Osteoblast (primary cell): ENCODE measurements at places on chromosomes 6 and 20.

DNA sequence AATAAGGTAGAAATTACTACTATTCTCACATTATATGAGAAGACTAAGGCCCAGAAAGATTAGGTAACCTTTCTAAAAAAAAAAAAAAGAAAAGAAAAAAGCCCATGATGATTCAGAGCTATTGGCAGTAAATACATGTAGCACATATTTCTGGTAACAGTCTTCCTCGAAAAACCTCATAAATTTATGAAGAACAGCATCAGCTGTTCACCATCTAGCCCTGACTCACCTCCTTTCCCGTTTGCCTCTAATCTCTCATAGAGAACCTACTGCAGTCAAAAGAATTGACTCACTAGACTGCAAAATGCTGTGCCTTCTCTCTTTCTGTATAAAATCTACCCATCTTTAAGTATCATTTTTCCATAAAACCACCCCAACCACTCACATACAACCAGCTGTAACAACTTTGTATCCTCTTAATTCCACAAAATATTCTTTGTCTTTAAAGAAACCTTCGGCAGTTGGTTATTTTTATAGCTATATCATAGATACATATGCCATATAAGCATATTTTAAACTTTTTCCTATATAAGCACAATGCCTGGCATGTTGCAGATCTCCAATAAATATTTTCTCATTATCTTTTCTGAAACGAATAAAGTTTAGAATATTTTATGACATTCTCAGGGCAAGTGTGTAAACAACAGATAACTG lies 152.7 kb upstream of the ENPP5 start:
- DNase-seq: peak; percentile 88

- no peak for DNase-seq
Observed at GRCh38 chr6:52887910-52888524, 21.5 kb downstream of the GSTA3 start.

GRCh38 chr20:49610691-49611538 lies 43.0 kb upstream of the PTGIS start:
- DNase-seq: peak; percentile 94

- no peak for DNase-seq
Observed at GRCh38 chr6:38508894-38509293, 130.8 kb downstream of the BTBD9 start.

DNA sequence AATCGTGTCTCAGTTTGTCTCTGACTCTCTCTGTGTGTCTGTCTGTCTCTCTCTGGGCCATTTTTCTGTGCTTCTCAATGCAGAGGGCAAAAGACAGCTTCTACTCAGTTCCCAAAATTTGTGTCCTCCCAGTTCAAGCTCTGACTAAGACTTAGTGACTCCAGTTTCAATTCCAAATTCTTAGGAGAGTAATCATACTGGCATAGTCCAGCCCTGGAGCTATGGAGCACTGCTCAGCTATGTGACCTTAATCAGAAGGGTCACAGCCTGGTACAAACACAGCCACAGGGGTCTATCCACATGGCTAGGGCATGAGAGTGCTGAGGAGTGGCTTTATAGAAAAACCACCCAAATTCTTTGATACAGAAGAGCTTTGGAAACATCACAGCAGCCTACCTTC lies 91.9 kb downstream of the FOXF2 start:
- DNase-seq: peak; percentile 83
